Chondrocyte (in vitro differentiated cells): ENCODE measurements at places on chromosomes 4 and X. TPM values are rescaled to one million over a fixed set of nuclear protein-coding genes. Genes with fewer than 3 reads are reported as not detected.

DNA sequence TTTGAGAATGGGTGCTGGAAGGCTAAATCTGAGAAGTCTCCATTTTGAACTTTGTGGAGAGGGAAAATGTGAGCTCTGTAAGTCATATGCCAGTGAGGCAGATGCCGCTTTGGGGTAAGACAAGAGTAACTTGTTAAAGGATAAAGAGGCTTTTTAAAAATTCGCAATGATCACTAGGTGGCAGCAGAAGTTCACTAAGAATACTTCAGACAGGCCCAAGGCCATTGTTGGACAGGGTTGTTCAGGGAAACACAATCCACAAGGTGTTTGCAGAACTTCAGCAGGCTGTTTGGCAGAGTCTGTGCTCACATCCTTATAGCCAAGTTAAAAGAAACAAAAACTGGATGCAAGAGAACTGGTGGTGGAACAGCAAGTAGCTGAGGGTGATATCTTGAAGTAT lies 13.7 kb upstream of the PIGA start:
- H3K4me3 ChIP-seq = no peak overlapping the region
- DNase-seq = no peak
- H3K27me3 ChIP-seq = peaks cover 4% of the 10 kb centered on the region
- H3K36me3 ChIP-seq = no peaks in the 10 kb centered on the region
- H3K27ac ChIP-seq = no peak overlapping the region

GRCh38 chr4:104352211-104352610 lies 142.5 kb downstream of the CXXC4 start:
- no peak for DNase-seq
- no peak overlapping the region for H3K4me3 ChIP-seq
- H3K27me3 ChIP-seq = no peaks in the 10 kb centered on the region
- H3K4me1 ChIP-seq = no peaks in the 10 kb centered on the region

Gene TEC
- total RNA-seq = 0.12 to 0.35 TPM (median 0.26 TPM) in 3 replicates

Gene ZFYVE28
- 1.3 to 3.3 TPM (median 2.8 TPM) in 3 replicates for total RNA-seq

GRCh38 chr4:135497563-135498152 lies 1296.1 kb upstream of the PABPC4L start:
- no peak overlapping the region for H3K4me3 ChIP-seq
- no peaks in the 10 kb centered on the region for H3K4me1 ChIP-seq
- H3K27me3 ChIP-seq = no peaks in the 10 kb centered on the region
- no peak for DNase-seq
- H3K36me3 ChIP-seq = no peaks in the 10 kb centered on the region

Gene EXOC1L
- not detected in 3 replicates for total RNA-seq

Gene N4BP2
- 7.0 to 10.1 TPM (median 7.7 TPM) in 3 replicates for total RNA-seq

Gene LGI2
- 0.30 to 0.85 TPM (median 0.36 TPM) in 3 replicates for total RNA-seq

Gene SLC25A53
- 3.4 to 4.9 TPM (median 4.4 TPM) in 3 replicates for total RNA-seq

Gene KLHL4
- 2.0 to 2.6 TPM (median 2.0 TPM) in 3 replicates for total RNA-seq

- peaks cover 7% of the 10 kb centered on the region for H3K4me1 ChIP-seq
- no peak for DNase-seq
- no peak overlapping the region for H3K27ac ChIP-seq
- H3K4me3 ChIP-seq = no peak overlapping the region
- no peaks in the 10 kb centered on the region for H3K27me3 ChIP-seq
- no peaks in the 10 kb centered on the region for H3K36me3 ChIP-seq
Observed at GRCh38 chrX:120824021-120824420, 51.6 kb downstream of the CT47B1 start.

- DNase-seq = no peak
- H3K4me1 ChIP-seq = peaks cover 24% of the 10 kb centered on the region
- H3K4me3 ChIP-seq = no peak overlapping the region
- H3K36me3 ChIP-seq = no peaks in the 10 kb centered on the region
Observed at GRCh38 chr4:41359422-41359775, 102.7 kb downstream of the UCHL1 start.

- no peak overlapping the region for H3K27ac ChIP-seq
- no peak for DNase-seq
- H3K27me3 ChIP-seq = no peaks in the 10 kb centered on the region
Observed at GRCh38 chrX:66632473-66632872, 6.4 kb downstream of the EDA2R start.

DNA sequence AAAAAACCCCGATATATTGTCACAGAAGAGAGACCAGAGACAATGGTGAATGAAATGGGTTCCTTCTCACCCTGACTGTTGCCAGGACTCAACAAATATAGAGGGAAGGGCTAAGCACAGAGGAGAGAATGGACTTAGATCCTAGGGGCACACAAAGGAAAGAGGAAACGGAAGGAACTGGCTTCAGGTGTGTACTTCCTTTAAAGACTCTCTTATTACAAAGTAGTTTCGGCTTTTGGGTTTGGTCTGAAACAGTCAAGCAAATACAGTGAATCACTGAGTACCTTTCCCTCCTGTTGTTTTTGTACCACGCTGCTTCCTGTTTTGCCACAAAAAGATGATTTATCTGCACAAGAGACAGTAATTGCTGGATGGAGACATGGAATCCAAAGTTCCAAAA lies 46.1 kb upstream of the S100G start:
- H3K4me3 ChIP-seq = no peak overlapping the region
- no peaks in the 10 kb centered on the region for H3K27me3 ChIP-seq
- DNase-seq = no peak
- H3K4me1 ChIP-seq = peaks cover 18% of the 10 kb centered on the region

DNA sequence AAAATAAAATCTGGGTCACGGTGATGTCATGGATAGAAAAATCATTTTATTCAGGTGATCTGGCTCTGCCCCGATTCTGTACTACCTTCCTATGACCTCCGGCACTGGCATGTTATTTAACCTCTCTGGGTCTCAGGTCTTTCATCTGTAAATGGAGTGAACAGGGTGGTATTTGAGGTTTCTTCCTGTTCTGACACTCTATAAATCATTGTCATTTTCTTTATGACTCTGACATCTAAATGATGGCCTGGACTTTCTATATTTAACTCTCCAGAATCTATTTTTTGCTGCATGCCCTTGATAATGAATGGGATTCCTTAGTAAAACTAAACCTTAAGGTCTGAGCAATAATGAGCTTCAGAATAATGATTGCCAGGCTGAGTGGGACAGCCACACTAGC lies 422.0 kb upstream of the CNKSR2 start:
- H3K4me3 ChIP-seq = no peak overlapping the region
- H3K27me3 ChIP-seq = peaks cover 5% of the 10 kb centered on the region
- no peak for DNase-seq
- H3K36me3 ChIP-seq = no peaks in the 10 kb centered on the region
- no peak overlapping the region for H3K27ac ChIP-seq

DNA sequence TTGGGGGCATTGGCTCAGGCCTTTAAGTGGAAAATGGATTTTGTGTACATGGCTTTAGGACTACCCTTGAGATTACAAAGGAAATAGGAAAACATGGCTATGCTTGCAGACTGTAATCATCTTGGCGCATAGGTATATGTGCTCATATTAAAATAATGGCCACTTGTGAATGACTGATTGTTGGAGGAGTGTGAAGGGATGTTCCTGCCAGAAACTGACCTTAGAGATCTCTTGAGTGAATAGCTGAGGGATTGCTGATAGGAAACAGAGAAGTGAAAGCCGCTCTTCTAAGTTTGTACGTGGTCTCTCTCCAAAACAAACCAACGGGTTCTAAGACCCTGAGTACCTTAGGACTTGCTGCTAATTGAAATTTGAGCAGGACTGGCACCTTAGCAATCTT lies 186.0 kb downstream of the MGST2 start:
- DNase-seq = no peak
- H3K27ac ChIP-seq = no peak overlapping the region
- H3K36me3 ChIP-seq = no peaks in the 10 kb centered on the region
- no peaks in the 10 kb centered on the region for H3K27me3 ChIP-seq

- H3K4me1 ChIP-seq = peaks cover 38% of the 10 kb centered on the region
- peak overlapping the region; percentile 46 for H3K27ac ChIP-seq
- no peak overlapping the region for H3K4me3 ChIP-seq
- peaks cover 1% of the 10 kb centered on the region for H3K36me3 ChIP-seq
Observed at GRCh38 chr4:52822583-52822971, 39.5 kb upstream of the RASL11B start.

GRCh38 chr4:142539796-142540482 lies 306.2 kb downstream of the INPP4B start:
- H3K4me1 ChIP-seq = no peaks in the 10 kb centered on the region
- H3K36me3 ChIP-seq = no peaks in the 10 kb centered on the region
- no peaks in the 10 kb centered on the region for H3K27me3 ChIP-seq
- no peak overlapping the region for H3K4me3 ChIP-seq
- no peak overlapping the region for H3K27ac ChIP-seq

DNA sequence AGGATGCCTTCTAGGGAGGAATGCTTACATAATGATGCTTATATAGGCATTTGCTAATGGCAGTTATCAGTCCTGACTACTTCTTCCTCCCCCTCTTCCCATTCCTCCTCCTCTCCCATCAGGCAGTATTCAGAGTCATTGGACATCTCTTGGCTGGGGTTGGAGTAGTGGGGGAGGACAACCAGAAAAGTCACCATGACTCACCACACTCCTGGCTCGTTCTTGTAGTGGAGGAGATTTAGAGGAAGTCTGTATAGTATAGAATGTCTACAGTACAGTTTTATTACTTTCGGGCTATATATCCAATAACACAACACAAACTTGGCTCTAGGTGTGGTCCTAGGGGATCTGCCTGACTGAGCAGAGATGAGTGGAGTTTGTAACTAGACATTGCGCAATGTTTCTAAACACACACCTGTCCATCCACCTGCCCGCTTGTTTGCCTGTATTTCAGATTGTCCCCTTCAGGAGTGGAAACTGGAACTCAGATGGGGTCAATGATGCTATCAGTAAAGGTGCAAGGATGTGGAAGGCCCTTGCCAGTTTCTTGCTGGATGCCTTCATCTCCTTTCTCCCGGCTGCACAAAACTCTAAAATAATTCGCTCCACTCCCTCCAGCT lies 27.9 kb upstream of the KIAA1210 start:
- peaks cover 5% of the 10 kb centered on the region for H3K4me1 ChIP-seq
- no peak overlapping the region for H3K27ac ChIP-seq
- H3K36me3 ChIP-seq = peaks cover 2% of the 10 kb centered on the region
- no peak overlapping the region for H3K4me3 ChIP-seq

DNA sequence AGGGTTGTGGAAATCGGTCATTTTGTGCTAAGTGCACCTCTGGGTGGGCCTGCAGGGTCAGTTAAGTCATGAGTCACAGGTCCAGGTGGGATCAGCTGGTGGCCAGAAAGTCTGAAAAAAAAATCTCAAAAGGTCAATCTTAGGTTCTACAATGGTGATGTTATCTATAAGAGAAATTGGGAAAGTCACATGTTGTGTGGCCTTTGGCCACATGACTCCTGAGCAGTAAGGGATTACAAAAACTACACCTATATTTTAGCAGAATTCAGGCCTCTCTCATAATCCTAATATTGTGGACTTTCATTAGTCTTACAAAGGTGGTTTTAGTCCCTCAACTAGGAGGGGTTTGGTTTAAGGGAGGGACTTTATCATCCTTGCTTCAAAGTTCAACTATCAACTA lies 59.1 kb downstream of the UCHL1 start:
- H3K27ac ChIP-seq = no peak overlapping the region
- no peak overlapping the region for H3K4me3 ChIP-seq
- no peaks in the 10 kb centered on the region for H3K36me3 ChIP-seq
- DNase-seq = no peak
- H3K4me1 ChIP-seq = no peaks in the 10 kb centered on the region

- H3K4me1 ChIP-seq = peaks cover 12% of the 10 kb centered on the region
- no peaks in the 10 kb centered on the region for H3K27me3 ChIP-seq
- H3K4me3 ChIP-seq = no peak overlapping the region
Observed at GRCh38 chr4:62199291-62199810, 999.2 kb downstream of the ADGRL3 start.

DNA sequence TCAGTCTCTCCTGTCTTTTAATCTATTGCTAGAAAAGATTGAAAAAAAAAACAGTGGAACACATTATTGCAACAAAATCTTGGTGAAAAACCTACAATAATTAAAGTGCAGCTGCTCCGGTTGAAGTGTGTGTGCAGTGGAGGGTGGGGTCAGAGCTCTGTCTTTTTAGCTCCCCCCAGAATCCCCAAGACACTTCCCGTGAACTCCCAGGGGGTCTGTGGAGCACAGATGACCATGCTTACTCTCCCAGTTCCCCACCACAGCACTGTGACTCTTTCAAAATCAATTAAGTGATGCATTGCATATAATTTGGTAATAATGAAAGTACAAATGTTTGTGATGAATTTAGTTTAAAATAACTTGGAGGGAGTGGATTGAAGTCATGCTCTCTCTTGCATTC lies 15.7 kb upstream of the SLC10A4 start:
- H3K27ac ChIP-seq = no peak overlapping the region
- H3K27me3 ChIP-seq = peaks cover 2% of the 10 kb centered on the region
- H3K4me3 ChIP-seq = no peak overlapping the region
- H3K36me3 ChIP-seq = no peaks in the 10 kb centered on the region

DNA sequence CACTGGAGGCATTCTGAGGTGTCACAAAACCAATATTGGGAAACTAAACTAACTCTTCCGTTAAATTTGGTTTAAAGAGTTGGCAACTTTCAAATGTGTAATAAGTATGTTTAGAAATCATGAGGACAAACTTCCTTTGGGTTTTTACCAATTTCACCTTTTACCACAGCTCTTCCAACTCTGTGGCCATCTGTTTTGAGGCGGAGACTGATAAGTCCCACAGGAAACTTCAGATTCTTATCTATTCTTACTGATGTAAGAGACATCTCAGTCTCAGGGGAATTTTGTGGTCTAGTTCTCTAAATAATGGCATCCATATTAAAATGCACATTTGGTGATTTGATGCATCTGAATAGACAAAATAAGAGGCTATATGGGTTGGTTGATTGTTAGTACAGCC lies 229.2 kb upstream of the AFF2 start:
- H3K4me1 ChIP-seq = no peaks in the 10 kb centered on the region
- H3K4me3 ChIP-seq = no peak overlapping the region
- H3K27me3 ChIP-seq = no peaks in the 10 kb centered on the region
- no peak for DNase-seq

DNA sequence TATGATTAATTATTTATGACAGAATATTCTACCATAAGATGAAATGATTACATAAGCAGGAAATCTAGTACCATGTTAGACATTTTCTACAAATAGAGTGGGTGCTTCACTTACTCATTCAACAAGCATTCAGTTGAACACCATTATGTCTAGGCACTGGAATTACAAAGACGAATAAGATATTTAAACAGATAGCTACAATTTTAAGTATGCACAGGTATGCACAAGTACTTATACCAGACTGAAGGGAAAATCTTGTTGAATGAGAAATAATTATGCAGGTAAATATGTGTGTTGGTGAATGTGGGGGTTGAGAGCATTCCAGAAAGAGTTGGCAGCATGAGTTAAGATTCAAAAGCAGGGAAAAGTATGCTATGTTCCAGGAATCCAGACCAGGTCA lies 107.3 kb upstream of the CNKSR2 start:
- no peaks in the 10 kb centered on the region for H3K27me3 ChIP-seq
- peaks cover 6% of the 10 kb centered on the region for H3K36me3 ChIP-seq
- peaks cover 11% of the 10 kb centered on the region for H3K4me1 ChIP-seq
- DNase-seq = no peak
- H3K27ac ChIP-seq = no peak overlapping the region
- no peak overlapping the region for H3K4me3 ChIP-seq
